ENCODE measurements at places on chromosomes 12 and 14. TPM values are rescaled to one million over a fixed set of nuclear protein-coding genes. Genes with fewer than 3 reads are reported as not detected.

DNA sequence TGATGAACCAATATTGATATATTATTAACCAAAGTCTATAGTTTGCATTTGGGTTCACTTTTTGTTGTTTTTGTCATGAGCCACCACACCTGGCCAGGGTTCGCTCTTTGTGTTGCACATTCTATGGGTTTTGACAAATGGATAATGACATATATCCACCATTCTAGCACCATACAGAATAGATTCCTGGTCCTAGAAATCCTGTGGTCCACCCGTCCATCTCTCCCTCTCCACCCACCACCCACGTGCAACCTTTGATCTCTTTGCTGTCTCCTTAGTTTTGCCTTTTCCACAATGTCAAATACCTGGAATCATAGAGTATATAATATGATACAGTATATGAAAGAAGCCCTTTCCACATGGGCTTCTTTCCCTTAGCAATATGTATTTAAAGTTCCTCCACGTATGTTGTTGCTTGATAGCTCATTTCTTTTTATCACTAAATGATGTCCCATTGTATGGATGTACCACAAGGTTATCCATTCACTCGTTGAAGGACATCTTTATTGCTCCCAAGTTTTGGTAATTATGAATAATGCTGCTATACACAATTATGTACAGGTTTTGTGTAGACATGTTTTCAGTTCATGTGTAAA, 7.4 kb downstream of the RPL6 start:
- H3K4me1 ChIP-seq = peaks cover 18% of the 10 kb centered on the region
- no peak for DNase-seq
- no peak overlapping the region for H3K4me3 ChIP-seq
- H3K27me3 ChIP-seq = no peaks in the 10 kb centered on the region

GRCh38 chr12:93978553-93978952, 169.8 kb upstream of the PLXNC1 start:
- H3K4me1 ChIP-seq = peaks cover 14% of the 10 kb centered on the region
- no peak overlapping the region for H3K4me3 ChIP-seq
- peaks cover 2% of the 10 kb centered on the region for H3K27me3 ChIP-seq
- no peaks in the 10 kb centered on the region for H3K36me3 ChIP-seq
- H3K27ac ChIP-seq = no peak overlapping the region

DNA sequence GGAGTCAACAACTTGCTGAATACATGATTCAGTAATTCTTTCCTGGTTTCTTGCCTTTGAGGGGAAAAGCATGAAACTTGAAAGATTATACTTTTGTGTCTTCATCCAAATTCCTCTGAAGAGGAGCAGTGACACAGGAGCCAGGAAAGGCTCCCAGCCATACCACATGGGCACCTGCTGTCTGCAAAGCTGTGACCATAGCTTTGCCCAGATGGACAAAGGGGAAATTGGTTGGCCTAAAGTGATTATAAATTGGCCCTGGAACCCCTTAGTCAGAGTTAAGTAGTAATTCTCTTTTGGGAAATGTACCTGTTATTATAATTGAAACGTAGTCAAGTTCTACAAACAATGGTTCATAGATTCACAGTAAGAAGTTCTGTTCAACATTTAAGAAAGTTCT, 44.3 kb upstream of the DCN start:
- peaks cover 5% of the 10 kb centered on the region for H3K27me3 ChIP-seq
- no peaks in the 10 kb centered on the region for H3K4me1 ChIP-seq
- no peak for DNase-seq
- H3K4me3 ChIP-seq = no peak overlapping the region

GRCh38 chr12:85527192-85527591, 247.2 kb downstream of the ALX1 start:
- no peak overlapping the region for H3K4me3 ChIP-seq
- no peak overlapping the region for H3K27ac ChIP-seq
- H3K27me3 ChIP-seq = no peaks in the 10 kb centered on the region

DNA sequence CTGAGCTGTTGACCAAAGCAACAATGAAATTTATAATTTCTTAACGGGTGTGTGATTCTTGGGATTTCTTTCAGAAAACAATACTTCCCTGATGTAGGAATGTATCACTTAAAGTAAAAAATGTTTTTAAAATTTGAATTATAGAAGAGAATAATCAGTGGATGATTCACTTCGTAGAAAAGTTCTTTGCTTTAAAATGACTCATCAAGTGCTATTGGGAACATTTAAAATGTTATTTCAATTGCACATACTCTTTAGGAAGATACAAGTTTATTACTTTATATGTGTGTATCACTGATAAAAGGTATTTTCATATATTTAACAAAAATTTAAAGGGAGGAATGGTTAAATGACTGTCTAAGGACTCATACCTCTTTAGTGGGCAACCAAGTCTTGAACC, 155.3 kb downstream of the PDE3A start:
- no peak overlapping the region for H3K4me3 ChIP-seq
- H3K27me3 ChIP-seq = no peaks in the 10 kb centered on the region
- DNase-seq = no peak
- H3K27ac ChIP-seq = no peak overlapping the region
- no peaks in the 10 kb centered on the region for H3K4me1 ChIP-seq
- no peaks in the 10 kb centered on the region for H3K36me3 ChIP-seq

- DNase-seq = no peak
- H3K4me1 ChIP-seq = no peaks in the 10 kb centered on the region
- H3K36me3 ChIP-seq = peaks cover 44% of the 10 kb centered on the region
- H3K27ac ChIP-seq = no peak overlapping the region
- H3K27me3 ChIP-seq = no peaks in the 10 kb centered on the region
Measured at GRCh38 chr12:82375201-82375600, 16.9 kb downstream of the METTL25 start.

DNA sequence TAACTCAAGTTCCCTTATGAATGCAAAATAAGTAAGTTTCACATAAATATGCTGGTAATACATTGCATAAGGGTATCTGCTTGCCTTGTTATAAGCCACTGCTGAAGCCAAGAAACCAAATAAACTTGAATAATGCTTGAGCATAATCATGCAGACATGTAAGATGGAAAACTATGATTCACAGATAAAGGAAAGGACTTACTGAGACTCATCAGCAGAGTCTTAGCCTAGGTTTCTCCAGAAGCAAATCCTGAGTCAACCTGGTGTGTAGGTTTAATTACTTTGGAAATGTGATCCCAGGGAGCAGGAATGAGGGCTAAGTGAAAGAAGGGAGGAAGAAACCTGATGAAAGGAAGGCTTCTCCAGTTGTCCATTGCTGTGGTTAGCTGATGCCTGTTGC, 107.7 kb upstream of the BTG1 start:
- no peak for DNase-seq
- H3K4me3 ChIP-seq = no peak overlapping the region
- H3K36me3 ChIP-seq = no peaks in the 10 kb centered on the region
- H3K4me1 ChIP-seq = peaks cover 4% of the 10 kb centered on the region
- no peaks in the 10 kb centered on the region for H3K27me3 ChIP-seq

DNA sequence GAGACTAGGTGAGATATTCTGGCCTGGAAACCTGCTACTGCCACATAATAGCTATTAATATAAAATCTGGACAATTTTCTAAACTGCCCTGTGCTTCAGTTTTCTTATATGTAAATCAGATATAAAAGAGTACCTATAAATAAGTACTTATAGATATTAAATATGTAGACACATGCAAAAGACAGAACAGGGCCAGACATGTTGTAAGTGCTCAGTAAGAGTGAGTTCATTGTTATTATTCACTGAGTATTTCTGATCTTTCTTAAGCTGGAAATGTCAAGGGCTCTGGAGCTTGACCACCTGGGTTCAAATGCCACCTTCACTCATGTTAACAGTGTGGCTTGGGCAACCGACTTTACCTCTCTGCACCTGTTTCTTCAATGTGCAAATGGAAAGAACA, 179.8 kb downstream of the GALC start:
- H3K4me1 ChIP-seq = no peaks in the 10 kb centered on the region
- DNase-seq = no peak
- H3K27me3 ChIP-seq = peaks cover under 1% of the 10 kb centered on the region
- H3K27ac ChIP-seq = no peak overlapping the region

The RNF31 gene
- total RNA-seq = 71.6 TPM

The SLC17A8 gene
- not detected for total RNA-seq

The RHNO1 gene
- total RNA-seq = 56.9 TPM

The KRT6C gene
- not detected for total RNA-seq

The C14orf132 gene
- total RNA-seq = 1.6 TPM
